GM12878 (cell line): ENCODE measurements at places on chromosomes 7 and 10. TPM values are rescaled to one million over a fixed set of nuclear protein-coding genes. Genes with fewer than 3 reads are reported as not detected.

OGDHL gene
- total RNA-seq: 0.51 and 0.67 TPM in 2 replicates

TRPV5 gene
- total RNA-seq: not detected in 2 replicates

LYZL2 gene
- total RNA-seq: not detected in 2 replicates

SPAM1 gene
- not detected in 2 replicates for total RNA-seq

ABCC2 gene
- 0.24 and 0.64 TPM in 2 replicates for total RNA-seq

CCDC7 gene
- 4.0 and 7.3 TPM in 2 replicates for total RNA-seq

ACSL5 gene
- total RNA-seq: 40.3 and 40.4 TPM in 2 replicates

NODAL gene
- total RNA-seq: 0.11 TPM in 1 of 2 replicates, not detected in the other

SFMBT2 gene
- 26.1 and 29.6 TPM in 2 replicates for total RNA-seq

CRPPA gene
- total RNA-seq: not detected in 2 replicates

- H3K36me3 ChIP-seq: no peaks in the 10 kb centered on the region
- H3K27ac ChIP-seq: no peak overlapping the region
- no peak for DNase-seq
- H3K4me3 ChIP-seq: no peak overlapping the region
Observed at GRCh38 chr7:155459700-155460461, 2.0 kb downstream of the EN2 start.

GRCh38 chr10:35409094-35409582 is 72.8 kb downstream of the CCNY start:
- no peak overlapping the region for H3K27ac ChIP-seq
- no peaks in the 10 kb centered on the region for H3K4me1 ChIP-seq
- H3K4me3 ChIP-seq: no peak overlapping the region
- peak; percentile 38 for DNase-seq

- no peak overlapping the region for H3K27ac ChIP-seq
- no peaks in the 10 kb centered on the region for H3K27me3 ChIP-seq
- H3K4me3 ChIP-seq: no peak overlapping the region
- no peaks in the 10 kb centered on the region for H3K36me3 ChIP-seq
Observed at GRCh38 chr10:22243321-22243720, 25.5 kb upstream of the EBLN1 start.

- no peaks in the 10 kb centered on the region for H3K4me1 ChIP-seq
- no peaks in the 10 kb centered on the region for H3K27me3 ChIP-seq
- no peak overlapping the region for H3K27ac ChIP-seq
- H3K4me3 ChIP-seq: no peak overlapping the region
- DNase-seq: no peak
Observed at GRCh38 chr10:25026463-25026862, 10.1 kb downstream of the THNSL1 start.

DNA sequence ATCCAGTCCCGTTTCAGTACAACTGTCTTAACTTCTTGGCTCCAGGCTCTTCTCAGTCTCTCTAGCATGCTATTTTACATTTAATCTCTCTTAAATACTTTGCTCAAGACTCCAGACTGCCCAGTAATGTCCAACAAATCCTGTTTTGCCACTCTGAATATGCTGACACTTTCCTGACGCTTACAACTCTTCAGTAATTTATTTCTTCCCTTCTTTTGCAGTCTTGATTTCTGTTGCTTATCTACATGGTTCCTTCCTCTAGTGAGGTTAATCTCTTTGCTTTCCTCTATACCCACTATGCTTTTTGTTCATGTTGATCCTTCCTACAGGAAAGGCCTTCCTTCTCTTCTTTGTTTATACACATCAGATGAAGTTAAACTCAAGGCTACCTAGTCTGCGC is 23.7 kb downstream of the UMAD1 start:
- H3K4me3 ChIP-seq: no peak overlapping the region
- H3K27me3 ChIP-seq: no peaks in the 10 kb centered on the region
- H3K36me3 ChIP-seq: no peaks in the 10 kb centered on the region
- no peak overlapping the region for H3K27ac ChIP-seq

DNA sequence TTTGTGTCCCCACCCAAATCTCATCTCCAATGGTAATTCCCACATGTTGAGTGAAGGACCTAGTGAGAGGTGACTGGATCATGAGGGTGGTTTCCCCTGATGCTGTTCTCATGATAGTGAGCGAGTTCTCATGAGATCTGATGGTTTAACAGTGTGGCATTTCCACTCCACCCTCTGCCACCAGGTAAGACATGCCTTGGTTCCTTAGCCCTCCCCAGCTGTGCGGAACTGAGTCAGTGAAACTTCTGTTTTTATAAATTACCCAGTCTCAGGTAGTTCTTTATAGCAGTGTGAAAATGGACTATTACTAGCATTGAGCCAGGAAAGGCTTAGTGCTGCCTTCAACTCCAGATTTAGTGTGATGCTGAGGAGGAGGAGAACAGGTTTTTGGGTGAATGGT is 222.2 kb downstream of the ADRA2A start:
- DNase-seq: no peak
- no peaks in the 10 kb centered on the region for H3K36me3 ChIP-seq
- H3K4me1 ChIP-seq: no peaks in the 10 kb centered on the region
- H3K27me3 ChIP-seq: no peaks in the 10 kb centered on the region
- H3K27ac ChIP-seq: no peak overlapping the region

- DNase-seq: no peak
- H3K4me1 ChIP-seq: no peaks in the 10 kb centered on the region
- peaks cover 2% of the 10 kb centered on the region; the same call in 1 of the 2 replicates for H3K36me3 ChIP-seq
- H3K27ac ChIP-seq: no peak overlapping the region
- H3K4me3 ChIP-seq: no peak overlapping the region
- H3K27me3 ChIP-seq: no peaks in the 10 kb centered on the region
Observed at GRCh38 chr10:102597131-102597991, 46.9 kb upstream of the TRIM8 start.

DNA sequence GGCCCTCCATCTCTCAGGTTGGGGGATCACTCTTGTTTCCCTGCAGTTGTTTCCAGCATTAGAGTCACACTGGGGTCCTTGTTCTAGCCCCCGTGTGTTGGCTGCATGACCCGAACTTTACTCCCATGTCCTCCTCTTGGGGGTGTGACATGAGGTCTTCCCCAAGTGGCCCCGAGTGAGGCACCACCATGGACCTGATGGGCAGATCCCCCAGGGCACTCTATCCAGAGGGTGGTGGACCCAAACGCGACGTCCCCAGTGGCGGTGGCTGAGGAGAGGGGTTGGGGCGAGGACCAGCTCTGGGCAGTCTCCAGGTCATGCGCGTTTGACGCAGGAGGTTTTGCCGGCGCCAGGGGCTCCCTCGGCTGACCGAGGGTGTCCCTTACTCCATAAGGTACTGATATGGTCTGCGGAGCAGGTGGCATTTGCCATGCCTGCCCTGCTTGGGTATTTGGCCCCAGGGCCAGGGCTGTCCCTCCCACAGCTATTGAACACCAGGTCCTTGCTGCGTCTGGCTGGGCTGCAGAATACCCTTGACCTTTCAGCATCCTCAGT is 131.9 kb downstream of the LHPP start:
- H3K27me3 ChIP-seq: no peaks in the 10 kb centered on the region; the same call in 1 of the 2 replicates
- H3K4me1 ChIP-seq: peaks cover 5% of the 10 kb centered on the region
- H3K36me3 ChIP-seq: no peaks in the 10 kb centered on the region
- no peak overlapping the region for H3K4me3 ChIP-seq

- no peak overlapping the region for H3K4me3 ChIP-seq
- no peak for DNase-seq
- no peaks in the 10 kb centered on the region for H3K27me3 ChIP-seq
- no peak overlapping the region for H3K27ac ChIP-seq
- no peaks in the 10 kb centered on the region for H3K4me1 ChIP-seq
Observed at GRCh38 chr10:99921948-99922347, 87.8 kb downstream of the DNMBP start.

DNA sequence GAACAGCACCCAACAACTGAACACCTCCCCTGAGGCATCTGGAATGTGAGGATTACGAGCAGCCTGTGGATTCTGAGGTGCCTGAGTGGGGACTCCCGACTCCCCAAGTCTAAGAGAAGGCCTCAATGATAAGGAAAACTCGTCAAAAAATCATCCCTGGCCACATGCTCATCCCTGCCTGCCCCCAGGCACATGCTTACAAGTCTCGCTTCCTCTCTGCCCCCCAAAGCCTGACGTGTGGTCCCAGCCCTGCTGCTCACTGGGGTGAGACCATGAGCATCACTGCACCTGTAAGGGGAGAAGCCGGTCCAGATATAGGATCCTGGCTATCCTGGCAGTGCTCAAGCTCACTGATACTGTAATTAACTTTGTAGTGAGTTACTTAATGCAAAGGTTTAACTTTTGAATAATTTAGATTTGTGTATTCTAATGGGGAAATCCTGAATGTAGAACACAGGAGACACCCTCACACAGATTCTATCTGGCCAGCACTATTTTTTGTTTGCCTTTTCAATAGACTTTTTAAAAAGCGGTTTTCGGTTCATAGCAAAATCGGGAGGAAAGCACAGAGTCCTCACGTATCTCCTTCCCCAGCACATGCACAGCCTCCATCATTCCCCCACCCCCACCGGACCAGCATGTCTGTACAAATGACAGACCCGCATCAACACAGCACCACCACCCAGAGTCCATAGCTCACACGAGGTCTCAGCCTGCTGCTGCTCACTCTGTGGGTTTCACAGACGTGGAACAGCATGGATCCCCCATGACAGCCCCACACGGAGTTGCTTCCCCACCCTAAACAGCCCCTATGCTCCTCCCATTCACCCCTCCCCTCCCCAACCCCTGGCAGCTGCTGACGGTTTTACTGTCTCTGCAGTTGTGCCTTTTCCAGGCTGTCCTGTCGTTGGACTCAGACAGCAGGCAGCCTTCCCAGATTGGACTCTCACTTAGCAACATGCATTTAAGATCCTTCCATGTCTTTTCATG is 167.9 kb downstream of the DIP2C start:
- no peak overlapping the region for H3K4me3 ChIP-seq
- H3K27ac ChIP-seq: no peak overlapping the region
- DNase-seq: no peak
- H3K4me1 ChIP-seq: no peaks in the 10 kb centered on the region
- no peaks in the 10 kb centered on the region for H3K36me3 ChIP-seq

DNA sequence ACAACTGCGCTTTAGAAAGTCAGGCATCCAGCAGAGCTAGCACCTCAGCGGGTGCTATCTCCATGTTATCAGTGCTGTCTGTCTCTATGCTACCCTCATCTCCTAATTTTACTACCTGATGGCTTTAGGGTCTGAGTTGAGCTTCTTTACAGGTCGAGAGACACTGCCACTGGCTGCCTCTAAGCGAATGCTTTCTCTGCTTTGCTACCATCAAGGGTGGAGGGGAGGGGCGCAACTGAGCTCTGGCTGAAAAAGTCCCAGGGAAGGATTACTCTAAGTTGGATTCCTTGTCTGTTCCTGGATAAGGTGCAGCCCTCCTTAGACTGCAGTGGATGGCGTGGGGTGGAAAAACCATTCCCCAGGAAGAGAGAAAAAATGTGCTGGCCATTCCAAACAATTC is 105.7 kb downstream of the CDK14 start:
- no peak overlapping the region for H3K4me3 ChIP-seq
- no peak overlapping the region for H3K27ac ChIP-seq
- H3K4me1 ChIP-seq: peaks cover 4% of the 10 kb centered on the region
- H3K36me3 ChIP-seq: no peaks in the 10 kb centered on the region

DNA sequence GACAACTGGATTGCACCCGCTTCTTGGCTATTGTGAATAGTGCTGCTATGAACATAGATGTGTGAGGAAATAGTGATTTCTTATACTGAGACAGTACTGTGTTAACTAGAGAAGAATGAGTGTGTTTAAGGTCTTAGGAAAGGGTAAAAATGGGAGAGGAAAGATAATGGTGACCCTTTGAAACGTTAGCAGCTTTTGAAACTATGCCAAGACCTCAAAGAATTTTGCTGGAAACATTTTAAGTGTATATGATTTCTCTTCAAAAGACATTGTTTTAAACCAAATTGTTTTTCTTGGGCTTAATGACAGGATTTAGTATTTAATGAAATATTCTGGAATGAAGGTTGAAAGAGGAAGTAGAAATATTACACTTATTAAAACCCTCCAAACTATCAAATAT is 100.8 kb upstream of the ARHGAP21 start:
- no peak overlapping the region for H3K27ac ChIP-seq
- DNase-seq: no peak
- no peaks in the 10 kb centered on the region; the same call in 1 of the 2 replicates for H3K4me1 ChIP-seq
- H3K27me3 ChIP-seq: no peaks in the 10 kb centered on the region

GRCh38 chr7:159139202-159139601 is 5.5 kb downstream of the VIPR2 start:
- DNase-seq: no peak
- H3K4me3 ChIP-seq: no peak overlapping the region
- no peaks in the 10 kb centered on the region for H3K4me1 ChIP-seq

GRCh38 chr7:2723138-2723850 is 35.3 kb downstream of the AMZ1 start:
- no peak for DNase-seq
- H3K27ac ChIP-seq: no peak overlapping the region
- H3K36me3 ChIP-seq: no peaks in the 10 kb centered on the region
- no peak overlapping the region for H3K4me3 ChIP-seq

- no peak overlapping the region for H3K27ac ChIP-seq
- H3K27me3 ChIP-seq: peaks cover 6% of the 10 kb centered on the region; the same call in 1 of the 2 replicates
- DNase-seq: no peak
- H3K36me3 ChIP-seq: no peaks in the 10 kb centered on the region
- H3K4me3 ChIP-seq: no peak overlapping the region; the same call in 1 of the 2 replicates
- H3K4me1 ChIP-seq: no peaks in the 10 kb centered on the region
Observed at GRCh38 chr10:110733218-110733952, 89.2 kb downstream of the RBM20 start.

DNA sequence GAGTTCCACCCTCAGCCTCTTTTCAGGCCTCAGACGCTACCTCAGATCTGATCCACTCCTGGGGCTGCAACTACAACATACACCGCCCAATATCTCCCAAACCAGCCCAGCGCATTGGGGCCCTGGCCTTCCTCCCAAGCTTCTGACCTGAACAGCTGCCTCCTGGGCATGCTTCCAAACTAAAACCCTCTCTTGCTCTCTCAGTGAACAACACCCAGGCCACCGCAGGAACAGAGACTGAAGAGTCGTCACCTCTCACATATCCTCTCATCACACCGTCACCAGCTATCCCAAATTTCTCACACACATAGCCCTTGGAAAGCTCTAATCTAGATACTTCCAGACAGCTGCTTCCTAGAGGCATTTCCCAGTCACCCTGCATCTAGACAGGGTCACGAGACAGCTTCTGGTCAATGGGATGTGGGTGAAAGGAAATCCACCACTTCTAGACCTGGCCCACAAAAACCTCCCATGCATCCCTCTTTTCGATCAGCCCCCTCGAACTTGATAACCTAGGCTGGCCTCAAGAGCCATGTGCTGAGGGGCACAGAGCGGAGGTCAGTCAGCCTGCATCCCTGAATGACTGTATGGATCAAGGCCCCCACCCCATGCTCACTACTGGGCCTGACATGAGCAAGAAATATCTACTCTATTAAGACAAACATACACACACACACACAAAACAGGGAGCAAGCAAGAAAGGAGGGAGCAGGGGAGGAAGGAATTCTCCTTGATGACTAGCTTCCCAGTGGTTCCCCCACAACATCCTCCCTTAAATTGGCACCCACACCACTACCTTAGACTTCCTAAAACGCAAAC is 1.8 kb downstream of the PARP12 start:
- H3K4me3 ChIP-seq: peak overlapping the region; percentile 74
- no peak for DNase-seq
- H3K27me3 ChIP-seq: no peaks in the 10 kb centered on the region; the same call in 1 of the 2 replicates
- H3K4me1 ChIP-seq: peaks cover 11% of the 10 kb centered on the region
- no peak overlapping the region for H3K27ac ChIP-seq
